ENCODE measurements at places on chromosomes 16 and 17.
A peak's percentile ranks its signal among the peaks of the same experiment; 100 is the strongest.

DNA sequence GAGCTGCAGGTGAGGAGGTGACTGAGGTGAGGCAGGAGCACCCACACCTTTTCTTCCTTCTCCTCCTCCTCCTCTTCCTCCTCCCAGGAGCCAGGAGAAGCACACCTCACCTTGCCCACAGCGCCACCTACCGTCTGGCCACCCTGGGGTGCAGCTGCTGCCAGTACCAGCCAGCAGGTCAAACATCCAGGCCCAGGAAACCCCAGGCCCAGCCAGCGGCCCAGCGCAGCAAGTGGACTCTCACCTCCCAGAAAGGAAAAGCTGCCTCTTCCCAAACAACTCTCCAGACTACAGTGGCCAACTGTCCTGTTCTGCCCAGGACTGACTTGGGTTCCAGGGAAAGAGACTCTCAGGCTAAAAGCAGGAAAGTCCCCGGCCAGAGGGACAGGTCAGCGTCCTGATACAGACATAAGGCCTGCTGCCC is 22.7 kb downstream of the PEMT start:
- DNase-seq = peak; percentile 49

DNA sequence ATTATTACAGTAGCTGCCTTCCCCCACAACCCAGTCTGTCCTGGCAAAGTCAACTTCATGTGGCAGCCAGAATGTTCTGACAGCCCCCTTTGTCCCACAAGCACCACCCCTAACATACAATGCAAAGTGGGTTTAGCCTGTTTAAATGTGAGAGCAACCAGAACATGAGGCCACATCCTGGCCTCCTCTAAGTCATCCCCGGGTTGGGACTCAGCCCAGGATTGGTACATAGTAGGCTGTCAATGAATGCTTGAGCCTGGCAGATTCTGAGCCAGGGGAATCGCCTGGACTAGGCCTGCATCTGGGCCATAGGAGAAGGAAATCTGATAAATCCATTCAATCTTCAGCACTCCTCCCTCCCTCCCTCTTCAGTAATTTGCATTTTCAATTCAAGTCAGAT is 4.3 kb upstream of the ITGA3 start:
- peak; percentile 12 for DNase-seq

GRCh38 chr17:38465391-38466345 is 37.4 kb downstream of the ARHGAP23 start:
- DNase-seq = no peak

DNA sequence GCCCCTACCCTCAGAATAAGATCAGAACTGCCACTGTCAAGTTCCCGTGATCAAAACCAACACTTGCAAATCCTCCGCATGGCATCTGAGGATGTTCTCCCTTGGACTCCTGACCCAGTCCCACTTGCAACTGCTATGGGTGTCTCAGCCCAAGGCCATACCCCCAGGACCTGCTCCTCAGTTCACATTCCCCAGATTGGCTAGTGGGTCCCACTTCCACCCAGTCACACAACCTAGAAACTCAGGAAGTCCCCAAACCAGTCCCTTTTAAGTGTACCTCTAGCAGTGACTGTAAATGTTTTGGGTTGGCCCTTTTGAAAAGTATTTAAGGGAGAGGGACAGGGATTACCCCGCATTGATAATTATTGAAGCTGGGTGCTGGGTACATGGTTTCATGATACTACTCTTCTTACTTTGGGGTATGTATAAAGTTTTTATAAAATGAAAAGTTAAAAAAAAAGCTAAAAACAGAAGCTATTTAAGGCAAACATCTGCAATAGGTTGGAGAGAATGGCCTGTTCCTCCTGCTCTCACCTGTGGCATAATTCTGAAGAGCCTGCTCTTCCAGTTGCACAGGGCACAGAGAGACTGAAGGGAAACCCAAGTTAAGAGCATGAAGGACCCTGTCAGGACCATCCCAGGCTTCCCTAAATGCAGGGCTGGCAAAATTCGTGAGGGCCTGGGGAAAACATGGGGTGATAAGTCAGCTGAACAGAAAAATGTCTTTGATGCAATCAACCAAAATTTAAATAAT is 42.5 kb downstream of the ERN1 start:
- DNase-seq = no peak

- peak; percentile 77 for DNase-seq
These were observed 1.6 kb downstream of the HEATR3 start for GRCh38 chr16:50067290-50067853.

- no peak for DNase-seq
These were observed 83.6 kb downstream of the C17orf58 start for GRCh38 chr17:67912656-67913055.

GRCh38 chr17:65538675-65539529 is 22.5 kb downstream of the AXIN2 start:
- no peak for DNase-seq

DNA sequence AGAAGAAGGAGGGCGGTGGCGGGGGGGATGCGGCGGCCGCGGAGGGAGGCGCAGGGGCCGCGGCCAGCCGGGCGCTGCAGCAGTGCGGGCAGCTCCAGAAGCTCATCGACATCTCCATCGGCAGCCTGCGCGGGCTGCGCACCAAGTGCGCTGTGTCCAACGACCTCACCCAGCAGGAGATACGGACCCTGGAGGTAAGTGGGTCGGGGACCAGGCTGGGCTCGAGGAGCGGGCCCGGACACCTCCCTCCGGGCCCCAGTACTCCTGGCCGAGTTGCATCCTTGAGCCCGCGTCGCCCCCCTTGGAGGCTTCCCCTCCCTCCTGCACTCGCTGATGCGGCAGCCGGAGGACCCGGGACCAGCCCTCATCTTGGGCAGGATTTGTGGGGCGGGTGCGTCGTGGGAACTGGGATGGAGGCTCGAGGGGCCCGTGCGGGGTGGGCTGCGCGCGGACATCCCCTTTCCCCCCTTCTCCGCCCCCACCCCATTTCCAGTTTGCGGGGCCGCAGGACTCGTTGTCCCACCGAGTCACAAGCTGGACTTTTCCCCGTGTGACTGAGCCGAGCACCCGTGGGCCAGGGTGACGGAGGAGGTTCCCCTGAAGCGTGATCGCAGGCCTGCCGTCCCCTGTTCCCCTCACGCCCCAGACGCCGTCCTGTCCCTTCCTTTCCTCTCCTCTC is 572 bp downstream of the KSR1 start:
- no peak for DNase-seq

- no peak for DNase-seq
These were observed 814 bp upstream of the RUNDC3A start for GRCh38 chr17:44307387-44308186.

DNA sequence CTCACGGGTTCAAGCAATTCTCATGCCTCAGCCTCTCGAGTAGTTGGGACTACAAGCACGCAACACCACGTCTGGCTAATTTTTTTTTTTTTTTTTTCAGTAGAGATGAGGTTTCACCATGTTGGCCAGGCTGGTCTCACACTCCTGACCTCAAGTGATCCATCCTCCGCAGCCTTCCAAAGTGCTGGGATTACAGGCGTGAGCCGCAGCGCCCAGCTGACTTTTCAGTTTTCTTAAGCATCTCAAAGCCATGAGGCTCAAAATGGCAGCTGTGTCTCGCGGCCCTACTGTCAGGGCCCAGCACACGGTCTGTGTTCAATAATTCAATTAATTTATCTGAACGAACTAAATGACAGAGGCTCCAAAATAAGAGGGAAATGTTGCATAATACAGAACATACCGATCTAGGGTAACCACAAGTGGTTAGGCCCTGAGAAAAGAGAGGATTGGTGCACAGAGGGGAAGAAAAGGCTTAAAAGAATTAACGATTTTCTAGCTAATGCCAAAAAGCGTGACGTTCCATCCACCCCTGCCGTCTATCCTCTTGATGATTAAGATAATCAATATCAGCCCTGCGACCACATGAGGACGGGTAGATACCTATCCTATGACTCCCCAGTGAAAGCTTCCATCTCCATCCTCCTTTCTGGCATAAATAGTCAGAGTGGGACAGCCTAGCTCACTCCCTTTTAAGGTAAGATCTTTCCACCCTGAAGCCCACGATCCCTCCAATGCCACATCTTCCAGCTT is 136.9 kb downstream of the SLC39A11 start:
- DNase-seq = no peak

GRCh38 chr16:2529961-2530628 is 1.1 kb downstream of the CEMP1 start:
- no peak for DNase-seq

GRCh38 chr16:84823484-84823883 is 3.7 kb downstream of the CRISPLD2 start:
- no peak for DNase-seq

DNA sequence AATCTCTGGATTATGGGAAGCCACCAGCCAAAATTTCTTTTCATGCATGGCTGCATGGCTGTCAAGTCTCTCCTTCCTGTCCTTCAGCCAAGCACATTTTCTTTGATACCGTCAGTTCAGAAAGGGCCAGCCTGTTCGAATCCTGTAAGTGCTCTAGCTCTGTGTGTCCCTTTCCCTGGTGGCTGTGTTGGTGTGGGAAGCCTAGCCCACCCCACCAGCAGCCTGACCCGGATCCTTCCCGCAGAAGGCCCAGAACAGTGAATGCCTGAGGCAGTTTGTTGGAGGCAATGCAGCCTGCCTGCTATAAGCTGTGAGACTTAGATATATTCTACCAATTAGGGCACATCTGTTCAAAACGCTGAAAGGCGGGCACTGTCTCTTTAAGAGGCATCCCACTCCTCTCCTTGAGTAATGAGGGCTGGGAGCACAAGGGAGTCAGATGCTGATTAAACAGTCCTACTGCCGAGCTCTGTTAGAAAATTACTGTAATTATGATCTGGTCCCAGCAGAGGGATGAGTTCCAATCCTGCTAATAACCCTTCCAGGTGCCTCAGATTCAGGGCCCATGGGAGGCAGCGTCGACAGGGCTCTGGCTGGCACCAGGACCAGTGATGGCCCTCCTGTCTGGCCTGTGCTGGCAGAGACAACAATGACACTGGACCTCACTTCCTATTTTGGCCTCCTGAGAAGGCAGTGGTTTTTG is 18.4 kb downstream of the SNX11 start:
- DNase-seq = no peak

- no peak for DNase-seq
These were observed 559 bp downstream of the MVD start for GRCh38 chr16:88662222-88662842.

GRCh38 chr17:53570731-53571130 is 252.0 kb upstream of the KIF2B start:
- DNase-seq = no peak

- DNase-seq = no peak
These were observed 87.8 kb upstream of the NLRP1 start for GRCh38 chr17:5672141-5672540.

DNA sequence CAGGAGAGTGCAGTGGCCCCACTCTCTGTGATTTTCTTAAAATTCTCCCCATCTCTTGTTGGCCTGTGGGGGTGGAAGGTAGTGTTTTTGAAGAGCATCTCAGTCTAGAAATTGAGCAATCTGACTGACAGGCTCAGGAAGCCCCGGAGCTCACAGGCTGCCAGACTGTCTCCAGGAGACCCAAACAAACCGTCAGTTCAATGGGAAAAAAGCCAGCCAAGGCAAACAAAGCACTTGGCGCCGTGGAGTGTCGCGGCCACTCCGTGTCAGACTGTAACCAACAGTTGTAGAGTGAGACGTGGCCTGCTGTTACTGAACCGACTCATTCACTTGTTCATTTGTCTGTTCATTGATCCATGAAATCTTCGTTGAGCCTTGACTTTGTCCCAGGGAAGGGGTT is 33.7 kb downstream of the RGS9 start:
- no peak for DNase-seq
